Spinal cord (tissue), 10 donors: ENCODE measurements at places on chromosomes 16 and 17. TPM values are rescaled to one million over a fixed set of nuclear protein-coding genes. Genes with fewer than 3 reads are reported as not detected.

- peaks cover 20% of the 10 kb centered on the region for H3K4me1 ChIP-seq
- no peaks in the 10 kb centered on the region for H3K27me3 ChIP-seq
- no peak for DNase-seq
- H3K4me3 ChIP-seq, result no peak overlapping the region
- peaks cover 27% of the 10 kb centered on the region for H3K36me3 ChIP-seq
- no peak overlapping the region for H3K27ac ChIP-seq
Measured at GRCh38 chr16:85029981-85030401, 2.4 kb downstream of the KIAA0513 start.

DNA sequence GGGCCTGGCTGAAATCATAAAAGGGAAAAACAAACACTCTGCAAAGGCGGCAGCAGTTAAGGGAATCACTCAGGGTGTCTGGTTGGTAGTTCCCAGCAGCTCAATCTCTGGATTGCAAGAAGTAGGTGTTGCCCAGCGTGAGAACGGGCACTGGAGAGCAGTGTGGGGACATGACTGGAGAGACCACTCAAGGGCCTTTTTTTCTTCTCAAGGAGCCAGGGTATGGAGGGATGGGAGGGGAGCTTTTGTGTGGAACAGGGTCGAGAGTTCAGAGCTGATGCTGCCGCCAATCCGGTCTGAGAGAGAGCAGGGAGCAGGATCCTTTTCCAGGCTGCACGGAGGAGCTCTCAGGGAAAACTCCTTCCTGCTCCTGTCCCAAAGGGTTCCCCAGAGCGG, 15.2 kb downstream of the SCNN1B start:
- H3K27me3 ChIP-seq, result peaks cover 2% of the 10 kb centered on the region
- DNase-seq, result no peak
- H3K27ac ChIP-seq, result no peak overlapping the region
- H3K4me3 ChIP-seq, result no peak overlapping the region

GRCh38 chr16:7025616-7026190, 306.9 kb upstream of the RBFOX1 start:
- peak; percentile 50 for DNase-seq
- H3K4me1 ChIP-seq, result peaks cover 15% of the 10 kb centered on the region
- no peaks in the 10 kb centered on the region for H3K36me3 ChIP-seq
- H3K27ac ChIP-seq, result no peak overlapping the region
- no peaks in the 10 kb centered on the region for H3K27me3 ChIP-seq

- no peaks in the 10 kb centered on the region for H3K27me3 ChIP-seq
- no peak overlapping the region for H3K4me3 ChIP-seq
- H3K36me3 ChIP-seq, result no peaks in the 10 kb centered on the region
- peaks cover 13% of the 10 kb centered on the region for H3K4me1 ChIP-seq
- no peak overlapping the region for H3K27ac ChIP-seq
Measured at GRCh38 chr16:23909792-23910418, 74.1 kb downstream of the PRKCB start.

Gene HBA1
- polyA plus RNA-seq, result 1,075 TPM

Gene C16orf74
- polyA plus RNA-seq, result 4.8 TPM
